GM23248 (cell line): ENCODE measurements at places on chromosomes 2 and 18.

DNA sequence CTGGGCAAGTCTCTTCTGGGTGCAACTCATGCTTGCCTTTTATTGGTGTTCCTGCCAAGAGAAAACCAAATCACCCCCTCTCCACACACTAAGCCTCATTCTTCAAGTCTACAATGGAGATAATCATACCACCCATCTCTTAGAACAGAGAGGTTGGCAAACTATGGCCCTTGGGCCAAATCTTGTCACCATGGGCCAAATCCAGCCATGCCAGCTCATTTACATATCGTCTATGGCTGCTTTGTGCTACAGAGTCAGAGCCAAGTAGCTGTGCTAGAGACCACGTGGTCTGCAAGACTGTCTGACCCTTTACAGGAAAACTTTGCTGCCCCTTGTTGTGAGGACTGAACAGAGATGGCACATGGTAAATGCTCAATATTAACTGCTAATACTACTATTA is 270.3 kb upstream of the PARD3B start:
- DNase-seq, result no peak

DNA sequence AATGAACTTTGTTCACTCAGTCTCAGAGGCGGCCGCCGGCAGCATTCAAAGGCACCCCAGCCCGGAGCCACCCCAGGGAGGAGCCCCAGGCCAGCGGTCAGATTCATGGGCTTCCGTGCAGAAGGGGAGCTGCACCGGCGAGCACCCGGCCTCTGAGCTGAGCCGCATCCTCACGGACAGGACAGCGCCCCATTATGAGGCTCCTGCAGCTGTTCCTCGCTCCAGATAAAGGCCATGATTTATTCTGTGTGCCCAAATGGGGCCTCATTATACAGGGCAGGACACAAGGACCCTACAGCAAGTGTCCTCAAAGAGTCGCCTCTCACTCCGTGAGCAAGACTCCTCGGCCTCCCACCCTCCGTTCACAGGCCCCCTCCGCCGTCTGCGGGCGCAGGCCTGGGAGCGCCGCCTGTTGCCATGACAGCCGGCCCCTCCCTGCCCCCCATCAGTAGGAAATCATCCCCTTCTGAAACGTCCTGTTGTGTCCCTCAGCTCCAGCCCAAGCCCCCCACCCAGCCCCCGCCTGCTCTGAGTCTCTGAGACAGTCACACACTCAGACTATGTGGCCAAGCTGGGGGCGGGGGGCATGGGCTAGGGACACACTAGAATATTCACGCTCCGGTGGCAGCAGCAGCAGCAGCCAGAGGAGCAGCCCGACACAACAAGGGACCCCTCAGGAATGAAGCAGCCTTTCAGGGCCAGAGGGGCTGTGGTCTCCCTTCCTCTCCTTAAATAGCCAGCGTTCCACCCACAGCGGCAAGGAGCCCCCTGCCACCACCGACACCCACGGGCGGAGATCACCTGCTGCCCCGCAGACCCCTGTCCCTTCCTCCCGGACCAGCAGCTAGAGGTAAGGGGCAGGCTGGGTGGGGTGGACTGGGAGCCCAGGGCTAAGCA is at the start of gene GPR17:
Gene GPR17 (plus strand): TSS at position 759 of the 897 bp plus-strand sequence. CDS start 4,583 bp downstream, outside the sequence.
- no peak for DNase-seq

DNA sequence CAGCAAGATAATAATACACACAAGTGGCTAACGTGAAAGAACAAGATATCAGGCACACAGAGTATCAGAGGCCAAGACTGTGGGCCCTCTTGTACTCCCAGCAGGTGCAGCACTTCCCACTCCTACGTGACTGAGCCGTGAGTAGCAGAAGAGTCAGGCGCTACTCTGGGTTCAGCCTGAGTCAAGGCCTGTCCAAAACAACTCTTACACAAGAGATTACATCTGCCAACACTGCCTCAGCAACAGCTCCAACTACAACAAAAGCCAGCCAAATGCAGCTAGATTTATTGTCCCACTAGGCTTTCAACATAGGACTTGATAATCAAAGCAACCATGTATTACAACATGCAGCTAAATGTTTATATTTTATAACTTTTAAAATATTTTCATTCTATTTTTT is 56.2 kb downstream of the ITSN2 start:
- DNase-seq, result peak; percentile 90

DNA sequence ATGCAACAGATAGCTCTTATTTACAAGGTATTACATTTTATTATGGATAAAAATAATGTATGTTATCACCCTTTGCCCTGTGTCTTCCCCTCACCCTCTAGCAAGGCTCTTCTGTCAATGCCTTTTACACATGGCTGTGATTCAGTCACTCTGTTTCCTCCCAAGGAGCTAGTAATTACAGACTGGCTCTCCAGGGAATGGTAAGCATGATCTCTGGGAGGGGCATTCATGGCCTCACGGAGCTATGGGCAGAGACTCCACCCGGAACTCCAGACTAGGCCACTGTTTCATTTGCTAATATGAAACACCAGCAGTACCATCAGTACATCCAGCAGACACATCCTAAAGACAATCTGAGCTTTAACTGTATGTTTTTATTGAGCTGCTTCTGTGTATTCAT is 410.9 kb upstream of the CYRIA start:
- peak; percentile 14 for DNase-seq

DNA sequence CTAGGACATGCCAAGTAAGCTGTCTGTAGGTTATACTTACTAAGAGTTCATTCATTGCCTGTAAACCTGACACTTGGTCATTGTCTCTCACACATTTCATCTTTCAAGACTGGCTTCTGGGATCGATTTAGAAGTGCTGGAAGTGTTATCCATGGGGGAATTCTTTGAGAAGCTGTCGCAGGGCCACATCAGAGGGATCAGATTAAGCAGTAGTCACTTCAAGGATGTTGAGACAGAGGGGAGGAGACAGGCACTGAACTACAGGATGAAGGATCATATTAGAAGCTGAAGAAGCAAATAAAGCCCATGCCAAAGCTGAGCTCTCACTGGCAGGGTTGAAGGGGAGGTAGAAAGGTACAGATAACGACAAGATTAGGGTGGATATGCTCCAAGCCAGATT is 49.0 kb downstream of the CDK15 start:
- no peak for DNase-seq

GRCh38 chr2:12202313-12203075 is 456.1 kb downstream of the LPIN1 start:
- peak; percentile 34 for DNase-seq

DNA sequence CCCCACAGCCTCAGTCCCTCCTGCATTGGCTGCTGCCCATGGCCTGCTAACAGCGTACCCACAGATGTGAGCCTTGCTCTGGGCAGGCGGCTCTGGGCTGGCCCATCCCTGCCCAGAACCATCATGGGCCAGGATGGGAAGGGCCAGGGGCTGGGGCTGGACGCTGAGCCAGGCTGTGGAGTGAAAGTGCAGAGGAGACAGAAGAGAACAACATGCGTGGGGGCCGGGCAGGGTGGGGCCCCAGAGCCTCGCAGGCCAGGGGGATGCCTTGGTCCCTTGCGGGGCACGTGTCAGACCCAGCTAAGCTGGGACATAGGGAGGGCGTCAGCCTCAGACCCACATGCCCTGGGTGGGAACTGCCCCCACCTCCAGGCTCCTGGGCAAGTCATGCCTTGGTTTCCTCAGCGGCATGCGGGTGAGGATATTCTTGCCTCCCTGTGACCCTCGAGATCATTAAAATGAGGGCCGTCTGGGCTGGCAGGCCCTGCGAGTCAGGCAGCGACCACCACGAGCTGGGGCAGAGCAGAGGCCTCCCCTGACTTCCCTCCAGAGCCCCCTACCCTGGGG is 27.3 kb downstream of the GPC1 start:
- no peak for DNase-seq

- peak; percentile 40 for DNase-seq
These were observed 702.2 kb downstream of the RNF144A start for GRCh38 chr2:7619203-7619970.

GRCh38 chr2:106075048-106075447 is 119.1 kb downstream of the UXS1 start:
- DNase-seq, result peak; percentile 29

DNA sequence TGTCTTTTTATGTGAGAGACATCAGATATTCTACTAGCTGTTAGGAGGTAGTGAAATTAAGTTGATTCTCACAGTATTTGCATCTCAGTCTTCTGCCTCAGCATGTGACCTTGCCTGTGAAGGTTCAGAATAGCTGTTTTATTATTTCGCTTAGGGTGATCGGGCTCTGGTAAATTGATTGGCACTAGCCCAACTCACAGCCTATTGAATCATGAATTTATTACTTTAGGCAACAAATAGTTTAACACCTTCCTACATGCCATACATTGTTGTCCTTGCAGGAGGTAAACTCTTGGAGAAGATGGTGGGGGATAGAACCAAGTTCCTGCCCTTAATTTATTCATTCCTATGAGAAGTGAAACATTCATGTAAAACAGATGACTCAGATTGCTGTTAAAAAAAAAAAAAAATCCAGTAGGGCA is 101.9 kb downstream of the GPD2 start:
- DNase-seq, result peak; percentile 51

DNA sequence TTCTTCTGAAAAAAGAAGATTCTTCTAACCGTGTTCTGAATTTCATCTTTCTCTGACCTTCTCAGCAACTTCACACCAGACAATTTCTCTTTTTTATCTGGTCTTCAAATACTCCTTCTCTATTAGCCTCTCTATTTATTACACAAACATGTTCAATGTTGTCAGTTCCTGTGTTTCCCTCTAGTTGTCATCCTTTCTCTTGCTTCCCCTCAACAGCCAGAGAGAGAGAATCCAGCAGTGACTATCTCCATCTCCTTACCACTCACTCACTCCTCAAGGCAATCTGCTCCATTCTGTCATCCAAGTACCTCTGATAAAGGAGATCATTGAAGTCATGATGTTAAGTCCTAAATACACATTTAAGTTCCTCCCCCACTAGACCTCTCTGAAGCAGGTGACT is 491.9 kb upstream of the CHAC2 start:
- DNase-seq, result no peak

- DNase-seq, result peak; percentile 37
These were observed 76.3 kb downstream of the MDH1 start for GRCh38 chr2:63665091-63665490.

- peak; percentile 39 for DNase-seq
These were observed 162.7 kb downstream of the WDPCP start for GRCh38 chr2:63425606-63426005.
